ENCODE measurements at places on chromosomes 16 and 17.

- DNase-seq, result no peak
Measured at GRCh38 chr17:64001763-64002529, 3.8 kb downstream of the PRR29 start.

- DNase-seq, result no peak
Measured at GRCh38 chr16:55330781-55331647, 7.0 kb downstream of the IRX6 start.

- no peak for DNase-seq
Measured at GRCh38 chr17:34725725-34726124, 146.3 kb downstream of the TMEM132E start.

DNA sequence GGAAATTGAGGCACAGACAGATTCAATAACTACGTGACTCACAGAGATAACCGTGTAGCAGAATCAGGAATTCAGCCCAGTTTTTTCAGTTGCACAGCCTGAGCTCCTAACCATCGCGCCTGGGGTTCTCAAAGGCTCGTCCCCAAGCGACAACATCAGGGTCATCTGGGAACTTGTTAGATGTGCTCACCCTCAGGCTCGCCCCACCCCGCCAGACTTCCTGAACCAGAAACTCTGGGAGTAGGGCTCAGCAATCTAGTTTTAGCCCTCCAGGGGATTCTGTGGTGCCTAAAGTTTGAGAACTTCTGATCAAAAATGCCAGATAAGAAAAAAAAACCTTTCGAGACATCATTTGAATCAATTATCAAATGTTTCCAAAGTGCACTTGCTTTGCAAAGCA, 559.8 kb downstream of the WWOX start:
- DNase-seq, result peak; percentile 16
